ENCODE measurements at places on chromosomes 5 and 9.

GRCh38 chr5:122757285-122757684 lies 17.6 kb upstream of the SNX2 start:
- DNase-seq = no peak

DNA sequence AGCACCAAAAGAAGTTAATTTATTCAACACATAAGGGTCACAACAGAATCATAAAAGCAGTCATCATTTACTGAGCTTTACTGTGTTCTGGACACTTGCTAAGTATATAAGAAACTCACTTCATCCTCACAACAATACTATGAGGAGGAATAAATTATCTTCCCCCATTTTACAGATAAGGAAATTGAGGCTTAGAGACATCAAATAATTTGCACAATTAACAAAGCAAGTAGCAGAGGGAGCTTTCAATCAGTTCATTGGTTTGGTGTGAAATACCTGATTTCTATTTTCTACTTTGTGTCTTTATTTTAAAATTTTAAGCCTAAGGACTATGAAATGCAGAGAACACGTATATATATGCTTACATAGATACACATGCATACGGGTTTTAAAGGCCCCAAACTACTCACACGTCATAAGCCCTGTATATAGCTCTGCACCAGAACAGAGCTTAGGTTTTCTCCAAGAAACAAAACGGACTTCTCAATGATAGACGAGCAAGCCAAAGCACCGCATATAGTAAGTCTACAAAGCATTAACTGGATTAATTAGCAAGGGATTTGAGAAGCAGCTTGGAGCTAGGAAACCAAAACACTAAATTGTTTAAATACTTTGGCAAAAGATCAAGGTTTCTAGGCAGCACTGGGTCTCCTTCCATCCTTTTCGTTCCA lies 95.6 kb downstream of the DENND1A start:
- no peak for DNase-seq

DNA sequence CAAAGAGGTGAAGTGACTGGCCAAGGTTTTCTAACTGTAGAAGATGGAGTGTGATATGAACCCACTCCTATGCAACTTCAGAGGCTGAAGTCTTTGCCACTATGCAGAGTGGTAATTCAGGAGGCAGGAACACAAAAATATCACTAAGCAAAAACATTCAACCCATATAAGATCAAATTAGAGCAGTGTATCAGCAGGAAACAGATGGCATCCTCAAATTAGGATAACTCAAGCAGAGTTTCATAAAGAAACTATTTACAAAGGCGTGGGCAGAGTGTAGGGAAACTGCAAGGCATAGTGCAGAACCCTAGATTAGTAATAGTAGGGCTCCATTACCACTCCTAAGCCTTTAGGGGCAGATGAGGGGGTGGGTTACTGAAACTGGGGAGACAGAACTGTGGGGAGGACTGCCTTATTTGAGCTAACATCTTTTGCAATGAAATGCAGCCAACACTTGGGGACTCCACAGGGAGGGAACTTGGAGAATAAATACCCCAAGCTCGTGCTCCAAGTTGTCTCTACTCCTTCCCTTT lies 72.2 kb downstream of the PTTG1 start:
- no peak for DNase-seq

GRCh38 chr5:165263536-165263935 lies 1758.1 kb downstream of the MAT2B start:
- DNase-seq = no peak

DNA sequence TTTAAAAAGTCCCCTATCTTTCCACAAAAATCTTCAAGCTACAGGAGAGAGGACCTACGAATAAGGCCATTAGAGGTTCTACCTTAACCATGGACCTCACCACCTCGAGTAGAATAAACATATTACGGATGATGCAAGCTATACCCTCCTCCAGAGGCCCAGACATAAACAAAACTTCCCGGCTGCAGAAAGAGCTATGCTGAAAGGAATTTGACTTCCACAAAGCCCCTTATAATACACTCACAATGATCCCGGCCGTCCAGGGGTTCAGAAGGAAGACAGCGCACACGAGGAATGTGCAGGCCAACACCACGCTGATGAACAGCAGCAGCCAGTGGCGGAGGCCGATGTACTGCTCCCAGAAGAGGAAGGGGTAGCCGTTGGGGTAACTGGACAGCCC lies 59.0 kb downstream of the PTCH1 start:
- no peak for DNase-seq

- DNase-seq = no peak
Measured at GRCh38 chr5:81525690-81526089, 131.8 kb upstream of the ACOT12 start.

- no peak for DNase-seq
Measured at GRCh38 chr5:83494666-83495065, 23.1 kb downstream of the VCAN start.

- no peak for DNase-seq
Measured at GRCh38 chr5:54415896-54416601, 39.5 kb upstream of the HSPB3 start.

DNA sequence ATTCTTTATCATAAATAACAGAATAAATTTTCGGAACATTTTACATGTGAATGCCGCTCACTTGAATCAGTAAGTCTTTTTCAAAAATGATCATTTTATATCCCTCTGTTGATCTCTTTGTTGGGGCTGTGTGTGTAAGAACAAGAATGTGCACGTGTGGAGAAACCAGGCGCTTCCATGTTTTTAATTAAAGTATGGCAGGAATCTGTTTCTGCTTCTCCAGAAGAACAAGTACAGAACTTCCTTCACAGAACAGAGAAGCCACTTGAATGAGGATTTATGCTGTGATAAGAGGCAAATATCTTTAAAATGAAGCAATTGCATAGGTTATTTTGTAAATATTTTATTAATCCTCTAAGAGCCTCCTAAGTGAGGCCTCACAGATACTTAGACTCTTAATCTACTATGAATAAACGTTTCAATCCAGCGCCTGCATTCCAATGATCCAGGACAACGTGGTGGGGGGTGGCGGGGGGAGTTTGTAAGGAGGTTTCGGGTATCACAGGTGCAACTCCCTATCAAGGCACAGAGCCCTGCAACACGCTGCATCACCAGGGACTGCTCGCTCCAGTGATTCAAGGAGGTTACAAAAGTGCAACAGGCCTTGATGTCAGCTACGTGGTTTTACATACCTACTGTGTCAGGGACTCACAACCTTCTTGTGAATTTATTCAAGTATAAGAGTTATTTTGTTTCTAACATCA lies 409.2 kb downstream of the BNC2 start:
- DNase-seq = no peak

GRCh38 chr5:179858241-179858585 lies 404 bp downstream of the MRNIP start:
- no peak for DNase-seq

- DNase-seq = no peak
Measured at GRCh38 chr9:86801246-86801645, 146.1 kb downstream of the GAS1 start.

- DNase-seq = no peak
Measured at GRCh38 chr9:124761710-124762109, 9.4 kb downstream of the NR6A1 start.

GRCh38 chr5:180130291-180130869 lies 58.8 kb upstream of the RNF130 start:
- no peak for DNase-seq

DNA sequence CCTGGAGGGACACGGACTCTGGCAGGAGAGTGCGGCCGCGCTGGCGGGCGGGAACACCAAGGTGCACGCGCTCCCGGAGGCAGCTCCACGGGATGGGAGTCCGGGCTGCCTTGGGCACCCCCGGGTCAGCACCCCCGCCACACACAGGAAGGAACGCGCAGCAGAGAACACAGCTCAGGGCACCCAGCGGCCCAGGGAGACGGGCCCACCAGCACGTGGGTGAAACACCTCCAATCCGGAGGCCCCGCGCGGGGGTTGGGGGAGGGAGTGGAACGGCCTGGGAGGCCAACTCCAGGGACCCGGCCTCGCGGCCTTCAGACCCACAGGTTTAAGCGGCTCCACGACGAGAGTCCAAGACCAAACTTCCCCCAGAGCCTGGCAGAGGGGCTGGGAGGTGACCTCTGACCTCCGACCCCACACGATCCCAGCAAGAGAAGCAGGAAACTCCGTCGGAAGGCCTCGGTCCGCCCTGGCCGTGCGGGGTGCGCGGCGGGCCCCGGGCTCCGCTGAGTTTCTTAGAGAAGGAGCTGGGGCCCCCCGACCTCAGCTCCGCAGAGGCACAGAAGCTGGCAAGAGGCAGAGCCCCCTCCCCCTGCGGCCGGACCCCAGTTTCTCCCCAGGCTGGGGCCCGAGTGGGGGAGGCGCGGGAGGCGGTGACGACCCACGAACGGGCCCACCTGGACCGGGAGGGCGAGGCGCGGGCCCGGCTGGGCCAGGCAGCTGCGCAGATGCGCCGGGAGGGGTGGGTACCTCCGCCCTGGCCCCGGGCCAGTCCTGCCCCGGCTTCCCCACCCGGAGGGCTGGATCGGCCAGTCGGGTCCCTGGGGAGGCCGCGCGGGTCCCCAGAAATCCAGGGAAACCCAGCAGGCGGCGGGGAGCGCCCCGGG lies 851 bp downstream of the NACC2 start:
- DNase-seq = no peak

GRCh38 chr9:112041536-112042243 lies 133.4 kb downstream of the SUSD1 start:
- no peak for DNase-seq

GRCh38 chr9:97737429-97737828 lies 40.3 kb upstream of the XPA start:
- DNase-seq = no peak

DNA sequence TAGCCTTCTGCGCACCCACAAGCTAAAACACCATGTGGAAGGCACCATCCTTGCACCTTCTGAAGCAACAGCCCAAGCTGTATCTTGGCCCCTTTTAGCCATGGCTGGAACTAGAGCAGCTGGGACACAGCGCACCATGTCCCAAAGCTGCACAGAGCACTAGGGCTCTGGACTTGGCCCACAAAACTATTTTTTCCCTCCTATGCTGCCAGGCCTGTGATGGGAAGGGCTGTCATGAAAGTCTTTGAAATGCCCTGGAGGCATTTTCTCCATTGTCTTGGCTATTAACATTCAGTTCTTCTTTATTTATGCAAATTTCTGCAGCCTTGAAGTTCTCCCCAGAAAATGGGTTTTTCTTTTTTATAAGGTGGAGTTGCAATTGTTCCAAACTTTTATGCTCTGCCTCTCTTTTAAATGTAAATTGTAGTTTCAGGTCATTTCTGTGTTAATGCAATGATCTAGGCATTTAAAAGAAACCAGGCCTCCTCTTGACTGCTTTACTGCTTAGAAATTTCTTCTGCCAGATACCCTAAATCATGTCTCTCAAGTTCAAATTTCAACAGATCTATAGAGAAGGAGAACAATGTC lies 996.3 kb downstream of the TAF11L14 start:
- no peak for DNase-seq

DNA sequence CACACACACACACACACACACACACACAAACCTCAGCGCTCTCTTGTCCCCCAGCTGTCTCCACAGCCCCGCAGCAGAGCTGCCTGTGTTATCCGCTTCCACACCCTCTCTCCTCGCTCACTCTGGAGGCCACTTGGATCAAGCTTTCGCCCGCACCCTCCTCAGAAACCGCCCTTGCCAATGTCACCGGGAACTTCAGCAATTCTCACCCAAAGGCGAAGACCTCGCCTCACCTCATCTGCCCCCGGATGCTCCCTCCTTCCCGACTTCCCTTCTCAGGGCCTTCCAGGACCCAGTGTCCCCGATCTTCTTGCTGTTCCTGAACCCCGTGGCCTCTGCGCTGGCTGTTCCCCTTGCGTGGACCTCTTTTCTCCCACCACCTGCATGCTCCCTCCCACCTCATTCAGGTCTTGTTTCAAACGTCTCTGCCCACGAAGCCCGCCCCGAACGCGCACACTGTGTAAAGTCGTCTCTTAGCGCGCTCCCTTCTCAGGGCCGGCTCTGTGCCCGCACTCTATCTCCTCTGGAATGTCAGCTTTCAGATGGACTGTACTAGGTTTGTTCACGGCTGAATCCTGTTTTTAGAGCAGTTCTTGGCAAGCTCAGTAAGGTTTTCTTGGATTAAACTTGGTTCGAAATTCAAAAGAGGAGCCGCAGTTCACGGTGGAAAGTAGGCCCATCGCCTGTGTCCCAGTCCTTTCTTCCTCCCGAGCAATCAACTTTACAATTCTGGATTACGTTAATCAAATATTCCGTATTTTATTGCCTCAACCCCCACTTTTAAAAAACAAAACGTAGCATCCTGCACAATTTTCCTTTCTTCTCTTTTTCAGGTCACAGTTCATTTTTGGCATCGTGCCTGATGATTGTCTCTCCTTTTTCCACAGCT lies 1.0 kb upstream of the TRIM7 start:
- no peak for DNase-seq

- no peak for DNase-seq
Measured at GRCh38 chr9:127095411-127095810, 27.0 kb downstream of the ANGPTL2 start.

- DNase-seq = no peak
Measured at GRCh38 chr5:59036274-59036961, 453.5 kb downstream of the RAB3C start.

- no peak for DNase-seq
Measured at GRCh38 chr5:121937762-121938161, 24.0 kb upstream of the SRFBP1 start.

DNA sequence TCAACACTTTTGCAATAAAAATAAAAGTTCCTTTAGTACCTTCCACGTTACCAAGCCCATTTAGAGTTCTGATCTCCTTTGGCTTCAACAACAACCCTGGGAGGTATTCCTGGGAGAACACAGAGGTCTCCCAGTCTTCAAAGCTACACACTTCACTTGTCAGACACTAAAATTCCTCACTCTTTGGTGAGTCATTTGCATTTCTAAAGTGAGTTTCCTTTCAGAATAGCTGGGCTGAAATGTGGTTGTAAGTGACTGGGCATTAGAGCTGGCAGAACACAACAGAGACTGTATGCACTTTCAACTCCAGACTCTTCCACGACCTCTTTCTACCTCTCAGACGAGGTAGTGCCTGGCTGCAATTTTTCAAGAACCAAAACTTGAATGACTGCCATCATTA lies 11.5 kb upstream of the F2RL1 start:
- DNase-seq = no peak

DNA sequence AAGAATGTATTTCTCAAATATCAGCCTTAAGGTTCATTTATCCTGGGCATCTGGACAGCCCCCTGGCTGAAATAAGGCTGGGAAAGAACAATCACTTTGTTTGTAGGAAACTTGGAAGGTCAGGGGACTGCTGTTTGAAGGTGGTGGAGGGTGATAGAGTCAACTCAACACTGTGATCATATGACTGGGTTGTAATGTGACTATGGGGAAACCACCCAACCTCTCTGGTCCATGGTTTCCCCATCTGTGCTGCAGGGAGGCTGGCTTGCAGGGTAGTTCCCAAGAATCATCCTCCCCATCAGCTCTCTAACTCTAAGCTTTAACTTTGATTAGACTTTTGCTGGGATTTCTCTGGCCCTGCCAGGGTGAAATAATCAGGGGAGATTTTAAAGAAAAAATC lies 10.0 kb downstream of the INSYN2B start:
- DNase-seq = no peak

All from C1 segment of cervical spinal cord (tissue), 14 donors.